ENCODE measurements at places on chromosomes 2 and 18.

- H3K27ac ChIP-seq: no peak overlapping the region
- peaks cover 5% of the 10 kb centered on the region for H3K27me3 ChIP-seq
- H3K36me3 ChIP-seq: no peaks in the 10 kb centered on the region
- no peak for DNase-seq
- H3K4me3 ChIP-seq: no peak overlapping the region
Measured at GRCh38 chr2:11705063-11705462, 35.1 kb upstream of the NTSR2 start.

- DNase-seq: no peak
- peak overlapping the region; percentile 81 for H3K27ac ChIP-seq
- no peaks in the 10 kb centered on the region for H3K36me3 ChIP-seq
- no peaks in the 10 kb centered on the region for H3K27me3 ChIP-seq
- H3K4me3 ChIP-seq: peak overlapping the region; percentile 93
- peaks cover 52% of the 10 kb centered on the region for H3K4me1 ChIP-seq
Measured at GRCh38 chr2:232699110-232699509, 2.0 kb downstream of the GIGYF2 start.

DNA sequence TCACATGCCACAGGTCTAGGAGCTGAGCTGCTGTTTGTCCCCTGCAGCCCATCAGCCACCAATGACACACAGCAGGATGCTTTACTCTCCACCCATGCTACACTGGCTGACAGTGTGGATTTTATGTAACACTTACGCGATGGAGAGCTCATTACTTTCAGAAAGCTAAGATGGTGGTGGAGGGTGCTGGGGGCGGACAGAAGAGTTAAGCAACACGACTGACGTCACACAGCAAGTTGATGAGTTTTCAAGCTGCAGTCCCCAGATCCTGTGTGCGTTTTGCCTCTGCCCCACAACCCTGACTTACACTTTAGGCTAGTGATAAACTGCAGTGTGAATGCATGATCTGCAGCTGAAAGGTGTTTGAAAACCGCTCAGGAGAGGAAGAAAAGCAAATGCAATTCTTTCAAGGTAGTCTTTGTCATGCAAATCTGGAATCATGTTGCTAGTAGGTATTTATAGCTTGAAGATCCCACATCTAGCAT lies 42.4 kb downstream of the MRPS5 start:
- no peak for DNase-seq
- peaks cover 9% of the 10 kb centered on the region for H3K4me1 ChIP-seq
- peaks cover 9% of the 10 kb centered on the region for H3K27me3 ChIP-seq
- H3K27ac ChIP-seq: no peak overlapping the region
- H3K36me3 ChIP-seq: peaks cover 3% of the 10 kb centered on the region

GRCh38 chr18:31791817-31792579 lies 31.3 kb upstream of the SLC25A52 start:
- H3K27me3 ChIP-seq: no peaks in the 10 kb centered on the region
- peaks cover 14% of the 10 kb centered on the region for H3K4me1 ChIP-seq
- no peak overlapping the region for H3K4me3 ChIP-seq

DNA sequence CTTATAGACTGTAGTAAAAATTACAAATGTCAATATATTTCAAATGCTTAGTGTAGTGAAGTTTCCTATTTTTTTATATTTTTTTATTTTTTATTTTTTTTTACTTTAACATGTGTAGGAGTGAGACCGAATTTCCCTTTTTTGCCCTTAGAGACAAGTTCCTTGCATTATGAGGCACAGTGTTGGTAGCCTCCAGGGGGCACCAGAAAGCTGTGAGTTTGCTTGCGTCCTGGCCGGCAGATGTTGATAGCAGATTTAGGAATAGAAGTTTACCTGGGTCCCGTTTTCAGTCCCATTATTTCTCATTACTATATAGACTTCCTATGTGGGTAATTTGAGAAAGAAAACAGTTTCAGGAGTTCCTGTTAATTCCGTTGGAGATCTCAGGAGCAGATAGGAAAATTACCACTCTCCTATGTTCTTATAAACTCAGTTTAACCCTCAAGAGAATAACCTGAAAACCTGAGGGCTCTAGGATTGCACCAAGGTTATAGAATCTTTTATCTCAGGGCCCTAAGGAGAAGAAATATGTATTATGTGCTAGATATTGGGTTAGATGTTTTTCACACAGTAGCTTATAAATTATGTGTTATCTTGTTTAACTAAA lies 157.5 kb upstream of the SESTD1 start:
- no peaks in the 10 kb centered on the region for H3K36me3 ChIP-seq
- no peaks in the 10 kb centered on the region for H3K27me3 ChIP-seq
- H3K4me3 ChIP-seq: no peak overlapping the region
- H3K27ac ChIP-seq: no peak overlapping the region

DNA sequence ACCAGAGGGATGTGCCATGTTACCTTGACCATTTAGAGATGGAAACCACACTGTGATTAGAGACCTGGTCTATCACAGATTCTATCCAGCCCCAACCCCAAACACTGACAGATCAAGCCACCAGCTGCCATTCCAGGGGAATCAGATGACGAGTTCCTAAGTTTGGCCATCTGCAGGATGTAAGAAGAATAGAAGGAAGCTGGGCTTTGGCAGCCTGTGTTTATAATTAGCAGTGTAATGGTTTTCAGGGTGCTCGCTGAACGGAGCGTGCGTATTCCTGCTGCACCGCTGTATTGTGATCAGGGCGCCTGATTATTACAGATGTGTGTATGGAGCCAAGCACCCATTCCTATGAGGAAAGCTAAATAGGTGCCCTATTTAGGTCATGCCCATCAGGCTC lies 138.1 kb downstream of the LRRC30 start:
- H3K4me3 ChIP-seq: no peak overlapping the region
- peaks cover 4% of the 10 kb centered on the region for H3K27me3 ChIP-seq
- no peak for DNase-seq

DNA sequence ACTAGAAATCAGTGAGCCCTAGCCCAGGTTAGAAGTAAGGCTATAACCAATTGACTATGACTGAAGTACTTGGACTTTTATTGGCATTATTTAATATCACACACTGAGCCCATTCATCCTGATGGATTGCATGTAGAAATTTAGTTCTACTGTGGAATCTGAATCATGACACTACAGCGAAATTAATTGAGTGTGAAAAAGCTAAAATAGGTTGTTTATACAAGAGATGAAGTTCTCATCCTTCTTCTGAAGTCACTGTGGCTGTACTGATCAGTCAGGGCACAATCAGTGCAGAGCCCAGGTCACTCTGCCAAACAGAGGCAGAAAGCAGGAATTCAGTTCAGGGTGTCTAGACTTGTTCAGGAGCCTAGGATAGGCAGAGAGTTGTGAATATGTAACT lies 158.9 kb downstream of the BABAM2 start:
- peaks cover 10% of the 10 kb centered on the region for H3K36me3 ChIP-seq
- no peak overlapping the region for H3K4me3 ChIP-seq
- H3K27ac ChIP-seq: no peak overlapping the region
- H3K4me1 ChIP-seq: no peaks in the 10 kb centered on the region
- DNase-seq: no peak

GRCh38 chr18:21997207-21998143 lies 171.9 kb upstream of the GATA6 start:
- no peak overlapping the region for H3K27ac ChIP-seq

DNA sequence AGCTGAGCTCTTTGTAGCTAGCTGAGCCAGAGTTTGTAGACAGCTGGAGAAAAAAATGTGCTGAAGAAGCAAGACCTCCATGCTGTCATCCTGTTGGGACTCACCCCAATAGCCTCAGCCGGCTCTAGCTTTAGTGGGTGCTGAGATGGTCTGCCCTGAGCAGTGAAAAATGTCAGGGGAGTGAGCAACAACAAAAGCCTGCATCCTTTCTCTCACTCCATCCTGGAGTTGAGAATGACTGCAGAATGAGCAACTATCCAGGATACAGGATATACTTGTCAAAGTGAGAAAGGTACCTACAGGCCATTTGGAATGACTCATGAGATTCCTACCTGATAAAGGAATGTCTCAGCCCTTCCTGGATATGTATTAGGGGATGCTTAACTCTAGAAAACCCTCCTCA lies 146.1 kb upstream of the DLX2 start:
- DNase-seq: no peak
- H3K4me1 ChIP-seq: peaks cover 14% of the 10 kb centered on the region
- H3K4me3 ChIP-seq: no peak overlapping the region
- H3K36me3 ChIP-seq: no peaks in the 10 kb centered on the region
- no peak overlapping the region for H3K27ac ChIP-seq
- peaks cover 4% of the 10 kb centered on the region for H3K27me3 ChIP-seq

- H3K27ac ChIP-seq: no peak overlapping the region
- H3K36me3 ChIP-seq: no peaks in the 10 kb centered on the region
- H3K4me1 ChIP-seq: no peaks in the 10 kb centered on the region
Measured at GRCh38 chr2:40192864-40193669, 258.8 kb downstream of the SLC8A1 start.

GRCh38 chr2:133489146-133489545 lies 79.1 kb downstream of the NCKAP5 start:
- no peaks in the 10 kb centered on the region for H3K36me3 ChIP-seq
- H3K27ac ChIP-seq: no peak overlapping the region
- no peak for DNase-seq
- H3K27me3 ChIP-seq: peaks cover 3% of the 10 kb centered on the region
- H3K4me1 ChIP-seq: no peaks in the 10 kb centered on the region

DNA sequence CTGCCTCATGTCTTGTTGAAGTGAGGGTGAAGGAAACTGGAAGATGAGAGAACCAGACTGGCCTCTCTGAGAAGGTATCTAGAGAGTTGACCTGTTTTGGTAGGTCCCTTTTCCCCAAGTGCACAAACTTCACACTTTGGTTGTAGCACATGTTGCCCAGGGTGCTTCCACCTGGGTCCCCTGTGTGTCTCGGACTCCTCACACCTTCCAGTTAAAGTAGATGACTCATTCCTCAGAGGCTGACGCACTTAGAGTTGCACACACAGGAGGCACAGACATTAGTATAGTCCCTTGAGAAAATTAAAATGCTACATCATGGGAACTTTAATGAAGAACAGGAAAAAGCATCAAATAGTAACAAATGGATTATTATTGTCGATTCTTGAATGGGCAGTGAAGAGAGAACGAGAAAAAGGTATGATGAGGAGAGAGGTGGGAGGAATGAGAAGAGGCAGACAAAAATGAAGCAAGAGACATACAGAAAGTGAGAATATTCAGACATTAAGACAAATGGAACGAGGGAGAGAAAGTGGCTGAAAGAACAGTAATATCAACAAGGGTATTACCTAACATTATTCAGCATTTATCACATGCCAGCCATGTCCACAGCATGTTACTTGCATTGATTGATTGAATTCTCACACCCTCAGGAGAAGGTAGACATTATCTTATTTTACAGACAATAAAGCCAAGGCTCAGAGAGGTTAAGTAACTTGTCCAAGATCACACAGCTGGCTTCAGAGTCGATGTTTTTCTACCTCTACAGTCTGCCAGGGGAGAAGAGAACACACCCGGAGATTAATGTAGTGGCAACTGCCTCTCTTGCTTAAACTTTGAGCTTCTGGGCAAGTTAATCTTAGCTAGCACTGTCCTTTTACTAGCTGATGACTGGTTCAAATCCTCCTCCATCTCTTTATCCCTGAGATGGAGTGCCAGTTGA lies 68.6 kb downstream of the FHOD3 start:
- H3K4me3 ChIP-seq: no peak overlapping the region
- no peak for DNase-seq
- no peaks in the 10 kb centered on the region for H3K36me3 ChIP-seq
- H3K27me3 ChIP-seq: peaks cover 6% of the 10 kb centered on the region

DNA sequence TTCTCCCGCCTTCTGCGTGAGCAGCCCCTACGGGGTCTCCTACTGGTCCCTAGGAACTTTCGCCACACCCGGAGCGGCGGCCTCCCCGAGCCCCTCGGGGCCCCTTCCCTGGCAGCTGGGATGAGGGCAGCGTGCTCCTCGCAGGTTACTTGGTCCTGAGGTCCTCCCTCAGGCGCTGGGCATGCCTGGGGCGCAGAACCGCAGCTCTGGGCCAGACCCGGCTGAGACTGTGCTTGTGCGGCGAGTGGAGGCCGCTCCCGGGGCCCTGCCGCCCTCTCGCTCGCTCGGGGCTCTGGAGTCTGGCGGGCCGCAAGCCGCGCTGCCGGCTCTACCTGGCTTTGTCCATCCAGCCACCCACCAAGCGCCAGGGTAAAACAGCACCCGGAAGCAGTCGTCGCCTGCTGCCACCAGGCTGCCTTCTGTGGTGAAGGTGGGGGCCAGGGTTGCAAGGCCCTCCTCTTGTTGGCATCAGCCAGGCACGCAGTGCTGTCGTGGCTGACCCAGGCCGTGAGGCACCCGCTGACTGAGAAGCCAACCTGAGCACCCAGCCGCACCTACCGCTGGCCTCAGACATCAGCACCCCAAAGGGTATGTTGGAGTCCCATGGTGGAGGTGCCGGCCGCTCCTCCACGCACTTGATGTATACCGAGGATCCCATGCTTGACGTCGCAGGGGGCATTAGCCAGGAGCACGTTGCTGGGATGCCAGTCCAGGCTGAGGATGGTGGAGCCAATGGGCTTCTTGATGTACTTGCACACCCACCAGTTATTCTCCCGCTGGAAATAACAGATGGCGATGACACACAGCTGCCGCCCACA lies 46.1 kb upstream of the PTH2R start:
- peaks cover 4% of the 10 kb centered on the region for H3K36me3 ChIP-seq
- H3K27ac ChIP-seq: no peak overlapping the region
- peaks cover 9% of the 10 kb centered on the region for H3K27me3 ChIP-seq
- peaks cover 13% of the 10 kb centered on the region for H3K4me1 ChIP-seq
- no peak overlapping the region for H3K4me3 ChIP-seq

DNA sequence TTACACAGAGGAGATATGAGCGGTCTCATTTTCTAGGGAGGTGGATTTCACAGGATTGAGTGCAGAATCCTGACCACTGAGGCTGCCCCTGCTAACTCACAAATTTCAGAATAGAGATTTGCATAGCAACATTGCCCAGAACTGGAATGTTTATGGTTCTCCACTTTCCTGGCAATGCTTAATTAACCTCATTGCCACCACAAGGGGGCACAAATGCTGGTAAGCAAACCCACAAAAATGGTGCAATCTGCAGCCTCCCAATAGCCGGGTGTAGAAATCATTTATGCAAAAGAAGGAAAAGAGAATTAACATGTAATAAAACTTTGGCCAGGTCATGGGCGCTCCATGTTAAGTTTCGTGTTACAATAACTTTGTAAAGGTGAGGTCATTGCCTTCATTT lies 112.4 kb downstream of the CYRIA start:
- peaks cover 36% of the 10 kb centered on the region for H3K36me3 ChIP-seq
- no peaks in the 10 kb centered on the region for H3K4me1 ChIP-seq
- peak; percentile 21 for DNase-seq
- H3K27ac ChIP-seq: no peak overlapping the region

DNA sequence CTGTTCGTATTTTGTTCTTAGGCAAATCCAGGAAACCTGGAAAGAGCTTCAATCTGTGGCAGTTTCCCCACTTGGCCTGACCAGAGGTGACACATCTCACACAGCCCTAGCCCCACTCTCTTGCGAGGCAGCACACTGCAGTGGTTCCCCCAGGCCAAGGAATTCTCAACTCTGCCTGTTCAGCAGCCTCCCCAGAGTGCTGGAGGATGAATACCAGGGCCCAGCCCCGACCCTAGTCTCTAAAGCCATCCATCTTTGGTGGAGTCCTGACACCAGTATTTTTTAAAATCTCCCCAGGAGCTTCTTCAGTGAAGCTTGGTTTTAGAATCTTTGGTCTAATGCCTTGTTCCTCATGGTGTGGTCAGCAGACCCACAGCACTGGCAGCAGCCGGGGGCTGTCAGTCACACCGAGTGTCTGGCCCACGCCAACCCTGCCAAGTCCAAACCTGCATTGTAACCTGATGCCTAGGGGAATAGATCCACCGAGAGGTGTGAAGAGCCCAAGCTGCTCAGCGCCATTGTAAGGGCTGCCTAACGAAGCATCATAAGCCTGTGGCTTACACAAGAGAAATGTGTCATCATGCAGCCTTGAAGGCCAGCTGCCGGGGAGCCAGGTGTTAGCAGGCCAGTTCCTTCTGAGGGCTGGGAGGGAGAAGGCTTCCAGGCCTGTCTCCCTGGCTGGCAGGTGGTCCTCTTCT lies 428.7 kb upstream of the ID2 start:
- H3K36me3 ChIP-seq: peaks cover 73% of the 10 kb centered on the region
- H3K4me1 ChIP-seq: peaks cover 23% of the 10 kb centered on the region
- H3K27ac ChIP-seq: peak overlapping the region; percentile 79
- peak overlapping the region; percentile 19 for H3K4me3 ChIP-seq
